Esophagus muscularis mucosa (tissue), 4 donors: ENCODE measurements at places on chromosomes 11 and 22. TPM values are rescaled to one million over a fixed set of nuclear protein-coding genes. Genes with fewer than 3 reads are reported as not detected.

- H3K36me3 ChIP-seq = peaks cover 4% of the 10 kb centered on the region
- H3K27me3 ChIP-seq = no peaks in the 10 kb centered on the region
- peak overlapping the region; percentile 85 for H3K27ac ChIP-seq
- no peak for DNase-seq
- H3K4me3 ChIP-seq = peak overlapping the region; percentile 85
- H3K4me1 ChIP-seq = peaks cover 73% of the 10 kb centered on the region
Measured at GRCh38 chr11:33774736-33775466, 581 bp upstream of the FBXO3 start.

DNA sequence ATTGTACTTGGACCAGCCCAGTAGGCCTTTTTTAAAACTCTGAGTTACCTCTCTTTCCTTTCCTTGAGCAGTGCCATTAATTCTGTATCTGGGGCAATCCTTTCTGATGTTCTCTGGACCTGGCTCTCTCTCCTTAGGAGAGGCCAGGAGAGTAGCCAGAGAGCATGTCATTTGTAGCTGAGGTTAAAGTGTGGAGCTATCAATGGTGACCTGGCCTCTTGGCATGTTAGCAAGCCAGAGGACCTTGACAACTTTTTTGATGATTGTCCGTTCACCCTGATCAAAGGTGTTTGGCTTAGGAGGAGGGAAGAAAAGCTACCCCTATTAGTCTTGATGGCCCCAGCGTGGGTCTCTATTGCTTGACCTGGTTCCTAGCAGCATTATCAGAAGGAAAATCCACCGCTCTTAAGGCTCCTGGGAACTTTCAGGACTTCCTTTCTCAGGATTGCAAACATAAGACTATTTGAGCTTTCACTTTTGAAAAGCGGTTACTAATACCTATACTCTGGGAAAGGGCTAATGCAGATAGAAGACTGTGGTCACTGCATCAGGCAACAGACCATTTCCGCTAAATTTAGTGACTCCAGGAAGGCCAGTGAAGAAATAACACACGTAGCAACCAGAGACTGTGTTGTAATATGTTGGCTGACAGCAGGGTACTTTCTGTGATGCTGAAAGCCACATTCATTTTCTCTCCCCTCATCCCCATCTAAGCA, 18.2 kb downstream of the LIMK2 start:
- peaks cover 65% of the 10 kb centered on the region for H3K4me1 ChIP-seq
- H3K4me3 ChIP-seq = no peak overlapping the region
- H3K27ac ChIP-seq = peak overlapping the region; percentile 67
- H3K27me3 ChIP-seq = no peaks in the 10 kb centered on the region

GRCh38 chr11:64859542-64860414, 15.3 kb upstream of the CDC42BPG start:
- no peak for DNase-seq
- no peak overlapping the region for H3K4me3 ChIP-seq
- peaks cover 100% of the 10 kb centered on the region for H3K4me1 ChIP-seq
- peaks cover 33% of the 10 kb centered on the region for H3K36me3 ChIP-seq

DNA sequence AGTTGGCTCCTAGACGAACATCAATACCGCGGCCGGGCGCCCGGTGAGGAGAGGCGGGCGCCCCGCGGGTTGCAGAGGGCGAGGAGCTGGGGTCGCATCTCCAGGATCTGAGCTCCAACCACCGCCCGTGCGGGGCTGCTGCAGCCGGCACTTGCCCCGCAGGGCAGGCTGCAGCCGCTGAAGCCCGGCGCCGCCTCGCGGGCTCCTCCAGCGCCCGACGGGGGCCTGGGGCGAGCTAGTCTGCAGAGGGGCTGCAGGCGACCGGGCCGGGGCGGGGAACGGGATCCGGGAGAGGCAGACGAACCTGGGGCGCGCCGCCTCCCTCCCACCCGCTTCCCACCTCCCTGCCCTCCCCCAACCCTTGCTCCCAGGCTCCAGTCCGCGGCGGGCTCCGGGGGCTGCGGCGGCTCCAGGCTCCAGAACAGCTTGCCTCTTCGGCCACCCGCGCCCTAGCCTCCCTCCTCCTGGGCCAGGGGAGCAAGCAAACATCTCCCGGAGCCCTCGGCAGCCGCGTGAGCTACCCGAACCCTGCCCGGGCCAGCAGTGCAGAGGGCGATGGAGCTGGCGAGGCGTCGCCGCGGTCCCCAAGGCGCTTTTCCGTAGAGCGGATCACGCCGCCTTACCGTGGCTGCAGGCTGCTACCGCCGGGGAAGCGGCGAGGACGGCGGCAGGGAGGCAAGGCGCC, 802 bp downstream of the TENM4 start:
- peak overlapping the region; percentile 66 for H3K4me3 ChIP-seq
- no peak for DNase-seq
- peak overlapping the region; percentile 87 for H3K27ac ChIP-seq
- peaks cover 61% of the 10 kb centered on the region for H3K27me3 ChIP-seq

GRCh38 chr11:15864026-15864805, 492.1 kb downstream of the SOX6 start:
- H3K4me1 ChIP-seq = no peaks in the 10 kb centered on the region
- no peaks in the 10 kb centered on the region for H3K27me3 ChIP-seq
- H3K27ac ChIP-seq = no peak overlapping the region
- no peak overlapping the region for H3K4me3 ChIP-seq
- no peak for DNase-seq

GRCh38 chr11:1672613-1673350, 24.2 kb upstream of the KRTAP5-6 start:
- no peak overlapping the region for H3K4me3 ChIP-seq
- H3K4me1 ChIP-seq = no peaks in the 10 kb centered on the region
- H3K27ac ChIP-seq = no peak overlapping the region
- H3K36me3 ChIP-seq = no peaks in the 10 kb centered on the region

DNA sequence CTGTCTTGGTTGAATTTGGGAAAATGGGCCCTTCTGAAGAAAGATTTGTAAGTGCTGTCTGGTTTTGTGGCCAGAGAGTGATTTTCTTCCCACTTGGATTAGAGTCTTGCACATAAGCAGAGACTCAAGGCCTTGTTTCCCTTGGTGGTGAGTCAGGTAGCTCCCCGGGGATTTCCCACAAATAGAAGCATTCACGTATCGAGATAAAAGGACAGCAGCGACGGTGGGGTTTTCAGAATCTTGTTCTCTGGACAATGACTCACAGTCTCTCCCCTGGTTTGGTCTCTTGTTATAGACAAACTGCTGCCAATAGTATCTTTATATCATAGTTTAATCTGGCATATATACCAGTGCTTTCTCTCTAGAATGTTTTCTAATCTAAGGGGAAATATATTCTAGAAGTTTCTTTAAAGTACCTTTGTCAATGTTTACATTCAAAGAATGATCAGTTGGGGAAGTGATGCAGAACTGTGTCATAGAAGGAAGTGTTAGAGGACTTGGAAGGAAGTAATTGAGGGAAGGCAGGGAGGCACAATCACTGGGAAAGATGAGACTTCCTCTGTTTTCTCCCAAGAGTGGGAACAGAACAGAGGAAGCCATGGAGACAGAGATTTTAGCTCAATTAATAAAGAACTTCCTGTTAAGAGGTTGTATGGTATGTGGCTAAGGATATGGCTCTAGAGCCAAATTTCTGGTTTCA, 18.1 kb downstream of the POLA2 start:
- H3K4me1 ChIP-seq = peaks cover 21% of the 10 kb centered on the region
- peaks cover 22% of the 10 kb centered on the region for H3K36me3 ChIP-seq
- no peak for DNase-seq

- peak overlapping the region; percentile 26 for H3K27ac ChIP-seq
- peaks cover 47% of the 10 kb centered on the region for H3K4me1 ChIP-seq
- no peaks in the 10 kb centered on the region for H3K27me3 ChIP-seq
- H3K4me3 ChIP-seq = peak overlapping the region; percentile 28
- no peaks in the 10 kb centered on the region for H3K36me3 ChIP-seq
Measured at GRCh38 chr11:2302306-2302895, 588 bp downstream of the TSPAN32 start.

- H3K4me3 ChIP-seq = no peak overlapping the region
- no peaks in the 10 kb centered on the region for H3K4me1 ChIP-seq
- no peaks in the 10 kb centered on the region for H3K27me3 ChIP-seq
- no peak for DNase-seq
- H3K36me3 ChIP-seq = no peaks in the 10 kb centered on the region
Measured at GRCh38 chr11:22521226-22521625, 104.4 kb downstream of the FANCF start.

DNA sequence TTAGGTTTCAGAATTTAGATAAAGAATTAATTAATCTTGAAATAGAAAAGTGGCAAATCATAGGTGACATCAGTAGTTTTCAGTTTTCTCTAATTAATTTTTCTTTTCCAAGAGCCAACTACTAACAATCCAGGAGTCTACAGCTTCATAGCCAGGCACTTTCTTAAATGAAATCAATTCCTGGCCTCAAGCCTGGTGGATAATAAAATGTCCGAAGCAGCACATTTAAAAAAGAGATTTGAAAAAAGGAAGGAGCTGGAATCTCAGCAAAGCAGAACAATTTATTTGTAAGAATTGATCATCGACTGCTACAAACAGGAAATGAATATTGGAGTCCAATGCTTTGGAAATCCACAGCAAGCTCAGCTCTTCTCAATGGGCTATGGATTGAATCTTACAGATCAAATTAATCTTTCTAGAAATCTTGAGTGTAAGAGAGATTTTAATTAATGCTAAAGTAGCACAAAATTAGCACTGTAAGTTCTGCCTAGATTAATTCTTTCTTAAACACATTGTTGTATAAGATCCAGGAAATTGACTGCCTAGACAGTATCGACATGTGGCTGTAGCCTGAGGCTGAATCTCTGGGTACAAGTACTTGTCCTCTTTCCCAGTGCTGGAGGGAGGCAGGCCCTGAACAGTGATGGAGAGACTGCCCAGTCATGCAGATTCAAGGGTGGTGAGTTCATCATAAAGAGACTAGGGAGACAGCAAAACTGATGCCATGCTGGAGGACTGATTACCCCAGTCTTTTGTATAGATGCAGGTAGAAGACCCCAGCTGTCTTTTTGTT, 167.8 kb upstream of the POU2AF2 start:
- no peak for DNase-seq
- no peaks in the 10 kb centered on the region for H3K27me3 ChIP-seq
- no peaks in the 10 kb centered on the region for H3K36me3 ChIP-seq
- H3K4me1 ChIP-seq = peaks cover 12% of the 10 kb centered on the region

GRCh38 chr22:42868751-42869251, 11.7 kb upstream of the ARFGAP3 start:
- H3K27me3 ChIP-seq = no peaks in the 10 kb centered on the region
- peaks cover 22% of the 10 kb centered on the region for H3K4me1 ChIP-seq
- H3K4me3 ChIP-seq = no peak overlapping the region
- peaks cover 16% of the 10 kb centered on the region for H3K36me3 ChIP-seq
- peak overlapping the region; percentile 68 for H3K27ac ChIP-seq

- no peaks in the 10 kb centered on the region for H3K4me1 ChIP-seq
- no peaks in the 10 kb centered on the region for H3K36me3 ChIP-seq
- no peak overlapping the region for H3K4me3 ChIP-seq
- H3K27ac ChIP-seq = no peak overlapping the region
- H3K27me3 ChIP-seq = no peaks in the 10 kb centered on the region
Measured at GRCh38 chr11:124150684-124151083, 32.5 kb upstream of the OR10D3 start.

DNA sequence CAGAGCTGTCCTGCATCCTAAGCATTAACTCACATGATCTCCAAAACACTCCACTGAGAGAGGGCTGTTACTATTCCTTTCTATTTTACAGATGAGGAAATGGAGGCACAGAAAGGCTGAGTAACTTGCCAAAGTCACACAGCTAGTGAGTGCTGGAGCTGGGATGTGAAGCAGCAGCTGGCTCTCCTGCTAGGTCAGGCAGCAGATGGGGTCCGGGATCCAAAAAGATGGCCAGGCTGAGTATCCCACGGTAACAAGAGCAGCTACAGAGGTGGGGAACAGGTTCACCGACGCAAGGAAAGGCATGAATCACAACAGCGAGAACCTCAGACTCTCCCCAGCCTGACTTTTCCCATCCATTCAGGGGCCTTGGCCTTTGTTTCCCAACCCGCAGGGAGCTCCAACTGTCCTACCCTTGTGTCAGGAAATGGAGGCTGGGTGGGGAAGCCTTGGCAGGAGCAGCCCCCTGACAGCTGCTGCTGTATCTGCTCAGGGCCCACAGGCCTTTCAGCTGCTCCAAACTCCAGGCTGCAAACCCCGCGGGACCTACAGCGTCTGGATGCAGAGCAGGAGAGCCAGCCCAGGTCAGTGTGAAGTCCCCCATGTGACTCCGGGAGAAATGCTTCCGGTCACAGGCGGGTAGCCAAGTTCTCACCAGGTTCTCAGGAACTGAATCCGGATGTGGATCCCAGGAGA, 29.5 kb downstream of the DKK3 start:
- no peak for DNase-seq
- no peaks in the 10 kb centered on the region for H3K27me3 ChIP-seq
- H3K27ac ChIP-seq = peak overlapping the region; percentile 67
- H3K36me3 ChIP-seq = no peaks in the 10 kb centered on the region
- H3K4me1 ChIP-seq = peaks cover 82% of the 10 kb centered on the region
- H3K4me3 ChIP-seq = no peak overlapping the region

- DNase-seq = no peak
- H3K27me3 ChIP-seq = no peaks in the 10 kb centered on the region
- H3K4me1 ChIP-seq = peaks cover 39% of the 10 kb centered on the region
- H3K27ac ChIP-seq = no peak overlapping the region
- H3K36me3 ChIP-seq = peaks cover 5% of the 10 kb centered on the region
- H3K4me3 ChIP-seq = no peak overlapping the region
Measured at GRCh38 chr11:20005747-20006146, 154.5 kb downstream of the DBX1 start.

DNA sequence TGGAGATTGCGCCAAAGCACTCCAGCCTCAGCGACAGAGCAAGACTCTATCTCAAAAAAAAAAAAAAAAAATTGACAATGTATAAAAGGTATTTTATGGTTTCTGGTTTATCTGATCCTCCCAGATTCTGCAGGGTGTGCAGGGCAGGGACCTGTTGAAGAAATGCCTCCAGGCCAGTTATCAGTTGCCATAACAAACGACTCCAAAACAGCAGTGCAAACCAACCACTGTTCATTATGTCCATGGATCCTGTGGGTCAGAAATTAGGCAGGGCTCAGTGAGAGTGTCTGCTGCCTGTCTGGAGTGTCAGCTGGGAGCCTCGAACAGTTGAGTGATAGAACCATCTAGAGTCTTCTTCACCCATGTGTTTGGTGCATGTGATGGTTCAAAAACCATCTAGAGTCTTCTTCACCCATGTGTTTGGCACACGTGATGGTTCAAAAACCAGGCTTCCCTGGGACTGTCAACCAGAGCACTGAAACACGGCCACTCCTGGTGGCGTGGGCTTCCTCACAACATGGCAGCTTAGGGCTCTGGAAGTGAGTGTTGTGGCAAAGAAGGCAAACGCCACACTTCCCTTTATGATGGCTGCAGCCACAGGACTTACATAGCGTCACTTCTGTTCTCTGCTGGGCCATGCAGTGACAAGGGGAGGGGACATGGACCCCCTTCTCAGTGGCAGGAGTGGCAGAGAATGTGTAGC, 115.1 kb upstream of the CRYBB3 start:
- no peaks in the 10 kb centered on the region for H3K27me3 ChIP-seq
- peaks cover 10% of the 10 kb centered on the region for H3K4me1 ChIP-seq
- no peak overlapping the region for H3K27ac ChIP-seq
- no peaks in the 10 kb centered on the region for H3K36me3 ChIP-seq
- H3K4me3 ChIP-seq = no peak overlapping the region

- no peak overlapping the region for H3K4me3 ChIP-seq
- H3K4me1 ChIP-seq = peaks cover 29% of the 10 kb centered on the region
- no peak overlapping the region for H3K27ac ChIP-seq
- H3K27me3 ChIP-seq = no peaks in the 10 kb centered on the region
- no peaks in the 10 kb centered on the region for H3K36me3 ChIP-seq
Measured at GRCh38 chr11:72789493-72790131, 4.2 kb downstream of the STARD10 start.

The A4GALT gene
- 78.3 TPM for total RNA-seq

The C11orf97 gene
- total RNA-seq = not detected

The SCGB1A1 gene
- not detected for total RNA-seq

The RAB36 gene
- 6.6 TPM for total RNA-seq

The CLTCL1 gene
- total RNA-seq = 5.8 TPM

The TMEM121B gene
- 0.50 TPM for total RNA-seq
